Myocyte (in vitro differentiated cells): ENCODE measurements at places on chromosomes 2 and 18.

GRCh38 chr18:6994056-6994770 is 123.4 kb downstream of the LAMA1 start:
- no peak for DNase-seq

GRCh38 chr18:78169174-78169864 is 810.3 kb upstream of the SALL3 start:
- no peak for DNase-seq

DNA sequence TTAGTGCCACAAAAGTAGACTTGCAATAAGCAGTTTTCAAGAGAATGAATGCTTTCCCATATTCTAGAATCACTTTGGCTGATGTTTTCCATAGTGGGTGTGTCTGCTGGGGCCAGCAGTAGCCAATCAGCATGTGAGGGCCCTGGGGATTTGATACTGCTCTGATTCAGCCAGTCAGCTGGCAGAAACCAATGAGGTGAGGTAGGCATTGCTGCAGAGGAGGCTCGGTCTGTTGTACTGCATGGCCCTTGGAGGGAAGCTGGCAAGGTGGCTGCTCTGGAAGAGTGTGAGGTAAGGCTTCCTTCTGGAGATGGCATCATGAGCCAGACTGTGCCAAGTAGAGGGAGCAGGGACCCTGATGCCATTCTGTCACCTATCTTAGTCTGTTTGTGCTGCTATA is 22.7 kb downstream of the TMEM87B start:
- DNase-seq = peak; percentile 20

DNA sequence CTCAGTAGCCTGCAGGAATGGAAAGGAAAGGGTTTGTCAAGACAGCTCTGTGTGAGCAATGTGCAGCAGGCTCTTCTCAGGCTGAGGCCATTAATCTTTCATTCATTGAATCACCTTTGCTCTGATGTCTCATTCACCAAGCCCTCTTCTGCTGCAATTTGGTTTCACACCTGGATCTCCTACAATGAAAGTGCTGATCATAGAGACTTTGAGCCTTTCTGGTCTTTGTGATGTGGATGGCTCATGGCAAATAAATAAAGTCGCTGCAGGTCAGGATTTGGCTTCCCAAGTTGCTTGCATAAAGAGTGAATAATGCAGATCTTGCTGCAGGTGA is 95.8 kb upstream of the SPRED2 start:
- no peak for DNase-seq

GRCh38 chr2:17035010-17035409 is 369.4 kb upstream of the CYRIA start:
- peak; percentile 20 for DNase-seq

- DNase-seq = peak; percentile 16
Observed at GRCh38 chr2:127041259-127041970, 65.5 kb downstream of the BIN1 start.
